ENCODE measurements at places on chromosomes 6 and 20. TPM values are rescaled to one million over a fixed set of nuclear protein-coding genes. Genes with fewer than 3 reads are reported as not detected.

Gene SLC22A16
- total RNA-seq: not detected

Gene SNPH
- total RNA-seq: 1.8 TPM

Gene SERINC3
- total RNA-seq: 106 TPM

Gene MUCL3
- not detected for total RNA-seq

Gene BMP5
- total RNA-seq: not detected

Gene SLC32A1
- not detected for total RNA-seq

Gene SLC26A8
- total RNA-seq: not detected

Gene PABPC1L
- 0.64 TPM for total RNA-seq

Gene RAET1L
- total RNA-seq: not detected

Gene RNGTT
- total RNA-seq: 8.9 TPM

Gene CASS4
- total RNA-seq: under 0.01 TPM

Gene HUS1B
- 0.51 TPM for total RNA-seq

Gene GNRH2
- not detected for total RNA-seq

Gene GNAS
- 535 TPM for total RNA-seq

Gene MUC21
- not detected for total RNA-seq

Gene PHACTR1
- 1.0 TPM for total RNA-seq

Gene SEMG1
- total RNA-seq: not detected
